ENCODE measurements at places on chromosomes 12 and 14.

DNA sequence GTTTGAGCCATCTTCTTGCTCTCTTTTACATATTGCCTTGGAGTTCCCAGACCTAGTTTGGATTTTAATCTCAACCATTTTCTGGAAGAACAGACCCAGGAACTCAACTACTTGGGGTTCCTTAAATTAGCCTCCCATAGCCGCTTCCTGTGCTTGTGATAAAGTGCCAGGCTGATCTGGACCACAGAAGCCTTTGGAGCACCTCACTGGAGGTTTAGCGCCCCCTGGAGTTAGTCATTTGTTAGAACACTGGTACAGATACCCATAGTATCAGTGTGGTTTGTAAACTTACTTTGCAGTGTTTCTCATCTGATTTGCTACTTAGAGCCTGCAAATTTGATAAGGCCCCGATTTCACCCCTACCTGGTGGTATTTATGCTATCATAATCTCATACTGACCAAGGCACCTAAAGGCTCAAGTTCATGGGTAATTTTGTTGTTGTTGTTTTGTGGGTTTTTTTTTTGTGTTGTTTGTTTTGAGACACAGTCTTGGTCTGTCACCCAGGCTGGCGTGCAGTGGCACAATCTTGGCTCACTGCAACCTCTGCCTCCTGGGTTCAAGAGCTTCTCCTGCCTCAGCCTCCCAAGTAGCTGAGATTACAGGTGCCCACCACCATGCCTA, 3.7 kb downstream of the UNC119B start:
- peak; percentile 82 for DNase-seq

DNA sequence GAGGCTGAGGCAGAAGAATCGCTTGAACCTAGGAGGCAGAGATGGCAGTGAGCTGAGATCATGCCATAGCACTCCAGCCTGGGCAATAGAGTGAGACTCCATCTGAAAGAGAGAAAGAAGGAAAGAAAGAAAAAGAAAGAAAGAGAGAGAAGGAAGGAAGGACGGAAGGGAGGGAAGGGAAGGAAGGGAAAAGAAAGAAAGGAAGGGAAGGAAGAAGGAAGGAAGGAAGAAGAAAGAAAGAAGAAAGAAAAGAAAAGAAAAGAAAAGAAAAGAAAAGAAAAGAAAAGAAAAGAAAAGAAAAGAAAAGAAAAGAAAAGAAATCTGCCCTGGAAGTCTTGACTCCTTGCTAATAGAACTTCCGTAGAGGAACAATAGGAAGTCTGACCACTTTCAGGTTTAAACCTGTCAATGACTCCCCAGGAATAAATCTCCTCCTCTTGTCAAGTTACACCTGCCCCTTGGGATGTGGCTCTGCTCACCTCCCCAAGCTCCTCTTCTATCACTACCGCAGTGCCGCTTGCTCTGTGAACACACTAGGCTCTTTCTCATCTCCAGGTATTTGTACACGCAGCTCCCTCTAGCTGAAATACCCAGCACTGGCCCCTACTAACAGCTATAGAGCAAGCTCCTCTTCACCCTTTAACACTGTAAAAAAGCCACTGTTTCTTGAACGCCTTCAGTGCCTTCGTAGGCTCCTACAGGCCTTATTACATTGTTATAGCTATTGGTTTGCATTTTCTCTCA, 773.1 kb upstream of the TBX3 start:
- DNase-seq = no peak

DNA sequence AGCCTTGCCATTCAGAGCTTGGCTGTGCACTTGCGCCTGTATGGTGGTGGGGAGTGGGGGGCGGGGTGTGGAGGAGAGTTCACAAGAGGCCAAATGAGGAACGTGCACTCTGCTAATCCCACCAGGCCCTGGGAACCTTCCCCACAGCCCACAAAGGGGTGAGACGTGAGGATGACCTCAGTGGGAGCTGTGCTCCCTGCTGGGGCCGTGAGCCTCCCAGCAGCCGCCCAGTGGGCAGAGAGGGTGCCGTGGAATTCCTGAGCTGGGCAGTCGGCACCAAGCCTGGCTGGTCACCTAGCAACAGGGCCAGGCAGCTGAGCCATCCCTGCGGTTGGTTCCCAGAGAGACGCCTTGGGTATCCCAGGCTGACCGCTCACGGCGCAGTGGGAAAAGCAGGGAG, 53.7 kb downstream of the CCNK start:
- no peak for DNase-seq

DNA sequence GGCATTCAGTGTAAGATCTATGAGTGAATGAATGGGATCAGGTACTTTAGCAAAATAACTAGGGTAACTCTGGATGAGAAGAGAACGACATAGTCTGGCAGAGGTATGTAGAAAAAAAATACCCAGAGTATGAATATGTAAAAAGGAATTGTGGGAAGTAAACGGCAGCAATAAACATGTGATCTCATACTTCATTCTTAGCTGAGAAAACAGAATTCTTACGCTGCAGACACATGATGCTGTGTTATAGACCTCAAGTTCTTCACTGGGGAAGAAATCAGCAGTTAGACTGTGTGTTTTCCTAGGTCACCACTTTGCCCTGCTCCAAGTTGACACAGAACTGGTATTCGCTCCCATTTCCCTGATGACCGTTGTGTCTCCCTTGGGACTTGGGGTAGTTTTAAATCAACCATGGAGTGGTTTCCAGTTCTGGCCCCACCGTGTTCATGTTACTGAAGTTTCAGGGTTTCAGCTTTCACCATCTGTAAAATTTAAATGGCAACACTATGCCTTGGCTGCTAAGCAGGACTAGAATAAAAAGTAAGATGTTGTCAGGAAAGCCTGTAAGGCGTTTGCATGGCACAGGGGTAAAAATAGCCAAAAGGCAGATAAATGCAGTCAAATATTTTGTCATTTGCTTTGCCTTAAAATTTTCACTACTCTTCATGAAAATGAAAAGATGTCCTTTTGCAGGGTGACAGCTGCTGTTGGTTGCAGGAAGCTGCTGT, 223.7 kb downstream of the PELI2 start:
- DNase-seq = no peak

- peak; percentile 76 for DNase-seq
Observed at GRCh38 chr12:6735448-6736191, 11.8 kb downstream of the COPS7A start.

DNA sequence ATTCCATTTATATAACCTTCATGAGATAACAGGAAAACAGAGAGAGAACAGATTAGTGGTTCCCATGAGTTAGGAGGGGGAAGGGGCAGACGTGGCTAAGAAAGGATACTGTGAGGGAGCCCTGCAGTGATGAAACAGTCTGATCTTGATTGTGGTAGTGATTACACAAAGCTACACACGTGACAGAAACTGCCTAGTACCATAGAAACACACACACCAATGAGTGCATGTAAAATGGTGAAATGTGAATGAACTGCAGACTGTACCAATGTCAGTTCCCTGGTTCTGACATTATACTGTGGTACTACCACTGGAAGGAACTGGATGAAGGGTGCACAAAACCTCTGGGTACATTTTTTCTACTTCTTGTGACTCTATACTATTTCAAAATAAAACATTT, 36.9 kb downstream of the NRDE2 start:
- no peak for DNase-seq

- peak; percentile 87 for DNase-seq
Observed at GRCh38 chr12:26369588-26369987, 174.2 kb downstream of the SSPN start.

DNA sequence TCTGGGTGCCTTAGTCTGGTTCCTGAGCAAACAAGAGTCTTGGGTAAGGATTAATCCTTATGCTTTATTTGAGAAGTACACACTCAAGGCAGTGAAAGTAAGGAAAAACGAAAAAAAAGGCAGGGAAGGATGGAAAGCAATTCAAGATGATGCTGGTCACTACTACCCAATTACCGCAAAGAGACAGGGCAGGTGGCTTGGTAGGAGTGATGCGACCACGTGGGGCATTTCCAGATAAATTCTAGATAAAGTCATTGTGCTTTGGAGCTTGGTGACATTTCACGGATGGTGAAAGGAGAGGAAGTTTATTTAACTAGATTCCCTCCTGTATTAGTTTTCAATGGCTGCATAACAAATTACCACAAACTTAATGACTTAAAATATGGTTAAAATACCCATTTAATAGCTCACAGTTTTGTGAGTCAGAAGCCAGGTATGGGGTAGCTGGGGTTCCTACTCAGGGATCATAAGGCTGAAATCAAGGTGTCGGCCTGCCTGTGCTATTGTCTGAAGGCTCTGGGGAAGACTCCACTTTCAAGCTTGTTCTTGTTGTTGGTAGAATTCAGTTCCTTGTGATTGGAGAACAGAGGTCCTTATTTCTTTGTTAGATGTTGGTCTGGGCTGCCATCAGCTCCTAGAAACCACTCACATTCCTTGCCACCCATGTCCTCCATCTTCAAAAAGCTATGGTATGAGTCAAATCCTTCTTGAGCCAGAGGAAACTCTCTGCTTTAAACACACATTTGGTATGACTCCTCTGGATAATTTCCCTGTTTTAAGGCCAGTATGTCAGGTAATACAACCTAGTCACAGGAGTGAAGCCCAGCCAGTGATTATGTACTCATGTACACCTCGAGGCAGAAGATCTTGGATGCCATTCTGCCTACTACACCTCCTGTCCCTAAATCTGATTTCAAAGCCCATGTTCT, 5.6 kb upstream of the HMGA2 start:
- no peak for DNase-seq

DNA sequence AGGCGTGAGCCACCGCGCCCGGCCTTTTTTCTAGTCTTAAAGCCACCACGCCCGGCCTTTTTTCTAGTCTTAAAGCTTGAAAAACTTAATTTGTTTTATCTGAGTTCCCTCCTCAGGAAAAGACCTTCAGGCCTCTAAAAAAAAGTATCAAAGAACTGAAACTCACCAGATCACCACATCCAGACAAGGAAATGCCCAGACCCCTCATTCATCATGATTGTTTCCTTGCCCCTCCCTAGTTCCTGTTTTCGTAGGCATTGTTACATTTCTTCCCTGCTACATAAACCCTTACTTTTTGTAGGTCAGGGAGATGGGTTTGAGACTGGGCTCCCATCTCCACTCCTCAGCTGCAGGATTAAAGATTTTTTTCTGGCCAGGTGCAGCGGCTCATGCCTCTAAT, 21.1 kb upstream of the VWF start:
- no peak for DNase-seq

DNA sequence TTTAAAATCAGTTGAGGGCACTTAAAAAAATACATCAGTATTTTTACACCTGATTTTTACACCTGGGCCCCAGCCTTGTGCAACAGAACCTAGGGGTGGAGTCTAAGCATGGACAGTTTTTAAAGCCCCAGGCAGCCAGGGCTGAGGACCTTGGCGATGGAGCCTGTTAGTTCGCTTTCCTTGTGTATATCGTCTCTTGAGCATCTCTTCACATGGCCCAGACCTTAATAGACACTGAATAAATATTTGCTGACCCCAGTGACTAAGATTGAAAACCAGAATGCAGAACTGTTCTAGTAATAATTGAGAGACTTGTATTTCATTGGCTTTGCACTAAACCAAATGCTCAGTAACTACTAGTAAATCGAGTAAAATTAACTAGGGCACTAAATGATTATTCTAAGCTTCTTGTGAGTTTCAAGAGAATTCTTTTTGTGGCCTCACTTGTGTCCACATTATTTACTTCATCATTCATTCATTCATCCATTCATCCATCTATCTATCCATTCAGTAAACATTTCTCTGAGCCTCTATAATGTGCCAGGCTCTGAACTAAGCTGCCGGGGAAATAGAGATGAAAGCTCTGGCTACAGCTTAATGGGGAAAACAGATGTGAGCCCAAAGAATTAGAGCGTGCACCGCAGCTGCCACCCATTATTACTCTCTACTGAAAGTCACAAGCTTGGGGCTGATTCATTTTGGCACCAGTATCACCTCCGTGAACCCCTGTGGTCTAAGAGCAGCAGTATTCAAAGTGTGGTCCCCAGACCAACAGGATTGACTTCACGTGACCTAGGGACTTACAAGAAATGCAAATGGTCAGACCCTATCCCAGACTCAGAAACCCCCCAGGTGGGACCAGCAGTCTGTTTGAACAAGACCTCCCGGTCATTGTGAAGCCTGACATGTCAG, 30.7 kb upstream of the BCL7A start:
- peak; percentile 47 for DNase-seq

DNA sequence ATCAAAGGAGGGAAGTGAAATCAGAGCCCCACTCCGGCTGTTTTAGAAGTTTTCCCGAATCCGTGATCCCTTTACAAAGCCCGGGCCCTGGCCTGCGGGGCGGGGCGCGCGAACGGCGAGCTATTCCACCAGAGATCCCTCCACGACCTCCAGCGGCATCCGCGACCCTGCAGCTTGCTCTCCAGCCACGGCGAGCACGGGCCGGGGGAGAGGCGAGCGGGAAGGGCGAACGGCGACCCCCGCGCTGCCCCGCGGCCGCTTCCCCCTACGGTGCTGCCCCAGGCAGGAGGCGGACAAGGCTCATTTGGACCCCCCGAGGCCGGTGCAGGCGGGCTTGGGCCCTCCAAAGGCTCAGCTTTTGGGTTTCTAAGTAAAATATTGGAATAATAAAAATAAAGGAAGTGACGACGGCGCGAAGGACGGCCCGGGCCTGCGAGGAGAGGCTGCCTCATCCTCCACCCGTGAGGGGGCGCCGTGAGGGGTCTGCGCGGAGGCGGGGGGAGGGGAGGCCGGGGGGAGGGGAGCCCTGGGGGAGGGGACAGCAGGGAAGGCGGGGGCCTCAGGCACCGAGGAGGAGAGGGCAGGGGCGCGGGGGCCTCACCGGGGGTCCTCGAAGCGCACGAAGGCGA, 613 bp downstream of the SRSF9 start:
- DNase-seq = peak; percentile 46
